Skeletal muscle cell (primary cell): ENCODE measurements at places on chromosomes 3 and 15.

GRCh38 chr15:88179562-88179961, 77.0 kb downstream of the NTRK3 start:
- no peak for DNase-seq

GRCh38 chr15:39198044-39199000, 382.6 kb upstream of the THBS1 start:
- DNase-seq: no peak

- no peak for DNase-seq
Measured at GRCh38 chr15:99514306-99514705, 51.5 kb upstream of the MEF2A start.

DNA sequence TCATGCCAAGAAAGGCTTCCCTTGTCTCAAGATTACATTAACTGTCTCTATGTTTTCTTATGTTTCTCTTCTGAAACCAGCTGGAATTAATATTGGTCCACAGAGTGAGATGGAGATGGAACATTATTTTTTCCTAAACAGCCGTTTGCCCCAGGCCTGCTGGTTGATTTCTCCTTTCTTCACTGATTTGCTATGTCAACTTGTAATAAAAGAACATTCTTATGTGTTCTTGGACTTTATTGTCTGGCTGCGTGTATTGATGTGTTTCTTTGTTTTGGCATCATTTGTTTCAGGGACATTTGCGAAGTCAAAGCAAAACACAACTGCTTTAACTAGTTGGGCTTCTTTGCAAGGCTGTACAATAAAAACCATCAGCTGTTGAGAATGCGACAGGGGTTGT, 168.5 kb downstream of the FAM43A start:
- no peak for DNase-seq

DNA sequence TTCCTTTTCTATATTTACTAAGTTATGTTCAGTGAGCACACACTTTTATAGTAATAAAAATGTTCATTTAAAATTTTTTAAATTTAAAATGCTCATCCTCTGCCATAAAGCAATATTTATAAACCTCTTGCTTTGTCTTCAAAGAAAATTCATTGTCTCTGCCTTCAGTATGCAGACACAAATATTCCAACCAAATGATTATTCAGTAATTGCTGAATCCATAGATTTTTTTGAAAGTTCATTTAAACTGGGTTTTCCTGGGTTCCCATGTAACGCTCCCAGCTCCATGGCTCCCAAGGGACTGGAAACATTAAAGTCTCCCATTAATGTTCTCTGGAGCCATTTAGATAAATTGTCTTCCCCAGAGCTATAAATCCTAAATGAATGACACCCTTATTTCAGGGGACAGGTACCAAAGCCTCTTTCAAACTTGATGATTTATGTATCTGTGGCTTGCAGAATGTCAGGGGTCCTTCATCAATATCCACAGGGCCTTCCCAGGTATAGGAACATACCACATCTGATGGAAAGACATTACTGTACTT, 15.2 kb upstream of the GLCE start:
- no peak for DNase-seq

DNA sequence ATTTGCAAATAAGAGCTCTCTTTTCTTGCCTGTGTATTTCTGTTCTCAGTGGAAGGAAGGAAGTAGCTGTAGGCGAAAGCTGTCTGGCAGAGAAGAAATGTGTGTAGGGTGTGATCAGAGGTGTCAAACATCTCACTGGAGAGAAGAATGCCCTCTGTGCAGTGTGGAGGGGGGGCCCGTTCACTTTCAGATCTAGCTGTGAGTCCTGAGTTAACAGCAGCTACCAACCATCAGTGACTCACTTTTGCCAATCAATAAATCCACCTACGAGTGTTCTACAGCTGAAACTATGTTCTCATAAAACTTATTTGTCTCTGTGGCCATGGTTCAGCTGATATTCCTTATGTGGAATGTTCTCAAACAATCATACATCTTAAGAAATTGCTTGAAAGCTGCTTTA, 103.7 kb downstream of the FRMD4B start:
- peak; percentile 17 for DNase-seq

GRCh38 chr15:73941871-73942635, 15.8 kb downstream of the LOXL1 start:
- DNase-seq: no peak

GRCh38 chr3:33920511-33920910, 122.1 kb downstream of the PDCD6IP start:
- DNase-seq: no peak

- no peak for DNase-seq
Measured at GRCh38 chr3:116378077-116378476, 67.2 kb downstream of the LSAMP start.

DNA sequence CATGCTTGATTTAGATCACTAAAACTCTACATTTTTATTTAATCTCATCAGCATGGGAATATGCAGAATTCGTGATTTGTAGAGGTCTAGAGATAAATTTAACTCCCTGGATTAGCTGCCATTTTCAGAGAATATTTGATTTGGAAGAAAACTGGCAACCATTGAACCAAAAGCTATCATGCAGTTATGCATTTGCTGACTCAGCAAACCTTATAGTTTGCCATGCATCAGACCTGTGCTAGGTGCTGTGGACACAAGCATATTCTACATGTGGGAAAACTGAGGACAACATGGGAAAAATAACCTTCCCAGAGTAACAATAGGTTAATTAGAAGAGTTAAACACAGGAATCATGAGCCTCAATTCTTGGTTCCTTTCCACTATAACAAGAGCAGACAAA, 54.7 kb upstream of the TP63 start:
- no peak for DNase-seq

DNA sequence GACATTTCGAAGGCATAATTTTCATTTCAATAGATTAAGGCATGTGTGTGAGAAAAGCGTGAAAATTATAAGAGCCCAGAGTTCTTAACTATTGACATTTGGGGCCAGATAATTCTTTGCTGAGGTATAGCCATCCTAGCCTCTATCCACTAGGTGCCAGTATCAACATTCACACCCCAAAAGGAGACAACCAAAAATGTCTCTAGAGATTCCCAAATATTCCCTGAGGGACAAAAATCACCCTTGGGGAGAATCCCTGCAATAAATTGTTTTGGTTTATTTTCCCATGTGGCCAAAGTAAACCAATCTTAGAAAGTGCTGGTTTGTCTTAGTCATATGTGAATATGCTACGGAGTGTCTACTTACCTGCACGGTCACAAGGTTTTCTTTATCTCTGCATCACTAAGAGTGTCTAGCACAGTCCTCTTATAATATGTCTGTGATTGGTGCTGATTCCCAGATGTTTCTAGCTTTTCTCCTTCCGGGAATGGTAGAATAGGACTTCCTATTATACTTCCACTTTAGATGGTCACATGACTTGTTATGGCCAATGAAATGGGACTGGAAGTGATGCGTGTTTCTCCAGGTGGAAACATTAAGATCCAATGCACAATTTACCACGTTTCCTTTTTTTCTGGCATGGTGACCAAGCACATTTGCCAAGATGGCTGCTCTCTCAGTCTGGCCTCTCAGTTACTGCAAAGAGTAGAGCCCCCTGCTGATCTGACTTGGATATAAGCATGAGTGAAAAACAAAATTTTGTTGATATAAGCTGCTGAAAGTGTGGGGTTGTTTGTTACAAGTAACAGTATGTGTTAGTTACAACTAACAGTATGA, 8.0 kb upstream of the KBTBD8 start:
- DNase-seq: no peak

GRCh38 chr15:61155741-61156700, 73.1 kb downstream of the RORA start:
- peak; percentile 89 for DNase-seq

GRCh38 chr3:14223595-14223994, 45.0 kb downstream of the LSM3 start:
- no peak for DNase-seq

- DNase-seq: peak; percentile 69
Measured at GRCh38 chr15:92917598-92918407, 17.7 kb downstream of the CHD2 start.

- DNase-seq: no peak
Measured at GRCh38 chr15:100999369-100999768, 80.2 kb downstream of the LRRK1 start.

DNA sequence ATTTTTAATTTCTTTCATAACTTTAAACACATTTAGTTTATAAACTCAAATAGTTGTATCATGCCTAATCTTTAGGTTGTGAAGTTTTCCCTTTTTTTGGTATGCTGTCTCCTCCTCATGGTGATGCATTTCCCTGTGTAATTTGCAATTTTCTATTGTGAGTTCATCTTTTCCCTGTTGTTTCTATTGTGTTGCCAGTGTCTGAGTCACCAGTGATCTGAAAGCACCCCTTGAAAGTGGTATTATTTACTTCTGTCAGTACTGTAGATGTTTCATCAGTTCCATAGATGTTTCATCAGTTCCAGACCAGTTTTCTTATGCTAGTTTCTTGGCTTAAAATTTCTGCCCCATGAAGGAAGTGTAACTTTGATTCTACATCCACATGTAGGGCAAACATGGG, 80.6 kb downstream of the OXSM start:
- DNase-seq: no peak

GRCh38 chr3:23041918-23042696, 161.0 kb upstream of the UBE2E2 start:
- DNase-seq: no peak

- no peak for DNase-seq
Measured at GRCh38 chr3:70040386-70040785, 40.9 kb downstream of the SAMMSON start.

DNA sequence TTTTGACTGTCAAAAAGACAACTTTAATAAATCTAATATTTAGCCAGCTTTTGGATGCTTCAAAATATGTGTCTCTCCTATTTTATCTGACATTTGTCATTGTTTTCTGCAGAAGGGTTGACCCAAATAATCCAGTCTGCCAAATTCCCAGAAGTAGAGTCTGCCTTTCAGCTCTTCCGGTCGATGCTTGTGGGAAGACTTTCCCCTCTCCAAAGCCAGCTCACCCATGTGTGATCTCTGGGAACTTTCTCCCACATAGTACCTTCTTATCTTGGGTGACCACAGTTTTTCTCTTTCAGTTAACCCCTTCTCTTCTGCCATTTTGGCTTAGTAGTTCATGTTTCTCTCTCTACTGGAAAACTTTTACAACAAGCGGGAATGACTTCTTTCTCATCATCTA, 94.1 kb downstream of the ASB7 start:
- no peak for DNase-seq
